ENCODE measurements at places on chromosomes 5 and 9.

DNA sequence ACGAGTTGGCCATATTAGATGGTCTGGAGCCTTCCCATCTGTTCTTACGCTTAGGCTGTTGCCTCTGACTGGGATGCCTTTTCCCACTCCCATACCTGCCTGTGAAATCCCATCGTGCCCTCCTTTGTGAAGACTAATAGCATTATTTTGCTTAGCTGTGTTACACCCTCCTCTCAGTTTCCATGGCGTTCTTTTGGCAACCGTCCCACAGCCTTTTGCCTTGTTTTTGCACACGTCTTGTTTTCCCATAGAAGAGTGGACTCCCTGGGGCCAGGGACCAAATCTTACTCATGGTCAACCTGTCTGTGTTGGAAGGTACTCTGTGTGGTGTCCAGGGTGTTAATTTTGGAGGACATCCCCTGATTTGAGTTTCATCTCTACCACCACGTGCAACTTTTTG, 242.1 kb downstream of the HSPA4 start:
- DNase-seq = no peak

- DNase-seq = no peak
These were observed 1266.6 kb upstream of the C9orf72 start for GRCh38 chr9:28839778-28840430.

DNA sequence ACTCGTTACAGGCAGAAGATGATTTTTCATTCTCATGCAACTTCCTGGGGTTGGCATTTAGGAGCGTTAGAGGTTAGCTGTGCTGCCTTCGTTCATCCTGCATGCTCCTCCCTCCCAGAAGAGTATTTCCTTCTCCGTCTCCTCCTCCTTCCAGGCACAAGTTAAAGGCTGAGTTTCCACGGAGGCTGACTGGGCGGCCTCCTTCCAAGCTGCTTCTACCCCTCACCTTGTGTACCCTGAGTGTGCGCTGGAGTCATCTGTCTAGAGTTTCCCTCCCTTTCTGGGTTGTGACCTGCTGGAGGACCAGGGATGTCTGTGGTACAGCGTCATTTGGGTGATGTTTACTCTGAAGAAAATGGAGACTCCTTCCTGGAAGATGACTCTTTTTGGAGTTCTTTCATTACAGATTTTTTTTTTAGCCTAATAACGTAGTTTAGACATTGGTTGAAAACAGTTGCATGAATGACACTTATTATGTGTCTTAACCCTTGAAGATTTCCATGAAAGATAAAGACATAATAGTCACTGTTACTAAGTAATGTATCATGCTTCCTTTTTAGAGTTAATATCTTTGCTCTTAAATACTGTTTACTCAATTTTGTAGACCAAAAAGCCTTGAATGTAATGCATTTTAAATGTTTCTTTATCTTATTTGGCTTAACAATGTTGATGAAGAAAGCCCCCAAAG, 146.9 kb downstream of the TENT4A start:
- DNase-seq = no peak

GRCh38 chr5:33472805-33473409, 32.1 kb downstream of the TARS1 start:
- DNase-seq = no peak

DNA sequence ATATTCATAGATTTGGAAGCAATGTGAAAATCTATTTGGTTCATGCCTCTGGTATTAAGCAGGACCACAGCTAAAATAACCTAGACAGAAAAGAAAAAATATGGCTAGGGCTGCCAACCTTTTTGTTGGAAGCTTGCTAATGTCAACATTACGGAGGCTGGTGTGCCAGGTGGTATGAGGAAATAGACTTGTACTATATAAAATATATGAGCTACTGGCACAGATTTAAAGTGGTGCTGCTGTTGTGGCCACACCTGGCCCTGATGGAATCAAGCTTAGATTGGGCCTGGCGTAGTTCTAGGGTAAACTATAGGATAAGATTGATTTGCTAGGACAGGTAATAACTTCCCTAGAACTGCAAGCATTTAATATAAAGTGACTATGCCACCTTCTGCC, 10.6 kb upstream of the PARP8 start:
- DNase-seq = no peak

- DNase-seq = no peak
These were observed 28.6 kb downstream of the LSM11 start for GRCh38 chr5:157772127-157772526.

GRCh38 chr5:172285226-172286143, 1.9 kb upstream of the UBTD2 start:
- DNase-seq = no peak

DNA sequence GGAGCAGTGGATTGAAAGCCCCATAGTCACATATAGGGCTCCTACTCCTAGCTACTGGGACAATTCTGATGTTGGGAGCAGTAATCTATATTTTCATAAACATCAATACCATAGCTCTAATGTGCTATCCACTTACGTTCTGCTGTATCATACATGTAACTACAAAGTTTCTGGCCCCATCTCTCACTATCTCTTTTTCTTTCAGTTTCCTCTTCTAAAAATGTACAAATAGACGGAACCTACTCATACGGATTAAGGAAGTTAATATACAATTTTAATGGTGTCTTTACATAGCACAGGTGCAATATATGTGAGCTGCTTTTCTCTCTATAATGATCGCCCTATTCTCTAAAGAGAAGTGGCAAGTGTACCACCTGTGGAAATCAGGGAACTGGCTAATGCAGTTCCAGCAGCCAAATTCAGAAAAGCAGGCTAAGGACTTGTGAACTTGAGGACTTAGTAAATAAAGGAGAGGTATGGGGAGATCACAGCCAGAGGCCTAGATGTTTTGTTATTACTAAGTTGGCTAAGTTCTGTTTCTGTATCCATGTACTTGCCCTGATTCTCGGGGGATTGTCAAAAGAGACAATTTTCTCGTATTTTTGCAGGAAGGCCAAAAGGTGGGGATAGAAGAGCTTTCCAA, 1021.9 kb downstream of the CDH12 start:
- no peak for DNase-seq

DNA sequence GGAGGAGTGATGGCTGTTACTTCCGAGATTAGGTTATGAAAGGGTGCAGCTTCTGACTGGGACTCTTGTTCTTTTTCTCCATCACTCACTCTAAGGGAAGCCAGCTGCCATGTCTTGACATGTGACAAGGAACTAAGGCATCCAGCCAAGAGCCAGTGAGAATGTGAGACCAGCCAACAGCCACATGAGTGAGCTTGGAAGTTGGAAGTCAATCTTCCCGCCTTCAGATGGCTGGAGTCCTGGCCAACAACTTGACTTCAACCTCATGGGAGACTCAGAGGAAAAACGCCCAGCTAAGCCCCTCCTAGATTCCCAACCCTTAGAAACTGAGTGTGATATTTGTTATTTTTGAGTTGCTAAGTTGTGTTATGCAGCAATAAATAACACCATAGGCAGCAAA, 201.1 kb downstream of the SNX18 start:
- no peak for DNase-seq

- DNase-seq = no peak
These were observed 10.0 kb downstream of the MOCS2 start for GRCh38 chr5:53099546-53099945.

GRCh38 chr9:92719028-92719647, 45.5 kb downstream of the BICD2 start:
- DNase-seq = no peak

DNA sequence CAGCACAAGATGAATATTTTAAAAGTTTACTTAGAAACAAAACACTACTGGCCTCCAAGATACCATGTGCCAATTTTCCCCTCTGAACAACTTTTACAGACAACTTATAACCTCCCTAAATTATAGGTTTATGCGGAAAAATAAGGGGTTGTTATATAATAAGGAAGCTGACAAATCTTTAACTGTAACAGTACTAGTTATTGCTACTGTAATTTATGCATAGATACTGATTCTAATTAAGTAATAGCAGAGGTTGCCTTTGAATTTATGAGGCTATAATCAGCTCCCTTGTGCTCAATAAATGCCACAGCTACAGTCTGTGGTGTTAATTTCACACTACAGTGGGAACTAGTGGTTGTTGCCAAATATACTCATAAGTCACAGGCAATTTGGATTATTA, 291.3 kb upstream of the PCSK5 start:
- DNase-seq = no peak

DNA sequence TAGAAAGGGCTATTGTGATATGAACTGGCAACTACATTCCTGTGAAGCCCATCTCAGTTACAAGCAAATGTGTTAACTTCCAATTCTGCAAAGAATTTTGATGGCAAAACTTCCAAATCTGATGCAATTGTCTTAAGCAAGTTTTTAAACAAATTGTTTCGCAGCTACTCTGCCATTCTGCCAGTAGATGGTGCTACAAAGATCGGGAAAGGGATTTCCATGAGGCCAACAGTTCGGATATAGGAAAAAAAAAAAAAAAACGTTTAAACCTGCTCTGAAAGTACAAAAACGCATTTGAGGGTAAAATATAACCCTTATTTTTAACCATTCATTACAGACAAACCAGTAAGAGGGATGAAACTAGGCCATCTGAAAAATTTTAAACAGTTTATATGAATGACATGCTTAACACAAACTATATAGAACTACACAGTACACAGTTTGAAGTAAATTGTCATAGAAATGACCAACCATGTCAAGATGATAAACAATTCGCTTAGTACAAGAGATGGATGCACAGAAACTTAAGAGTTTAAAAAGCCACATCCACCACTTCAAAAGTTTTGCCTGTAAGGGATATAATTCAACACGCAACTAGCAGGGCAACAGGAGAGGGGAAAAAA, 2.2 kb downstream of the HNRNPA0 start:
- peak; percentile 61 for DNase-seq

- no peak for DNase-seq
These were observed 5.0 kb upstream of the CXXC5 start for GRCh38 chr5:139642891-139643871.

DNA sequence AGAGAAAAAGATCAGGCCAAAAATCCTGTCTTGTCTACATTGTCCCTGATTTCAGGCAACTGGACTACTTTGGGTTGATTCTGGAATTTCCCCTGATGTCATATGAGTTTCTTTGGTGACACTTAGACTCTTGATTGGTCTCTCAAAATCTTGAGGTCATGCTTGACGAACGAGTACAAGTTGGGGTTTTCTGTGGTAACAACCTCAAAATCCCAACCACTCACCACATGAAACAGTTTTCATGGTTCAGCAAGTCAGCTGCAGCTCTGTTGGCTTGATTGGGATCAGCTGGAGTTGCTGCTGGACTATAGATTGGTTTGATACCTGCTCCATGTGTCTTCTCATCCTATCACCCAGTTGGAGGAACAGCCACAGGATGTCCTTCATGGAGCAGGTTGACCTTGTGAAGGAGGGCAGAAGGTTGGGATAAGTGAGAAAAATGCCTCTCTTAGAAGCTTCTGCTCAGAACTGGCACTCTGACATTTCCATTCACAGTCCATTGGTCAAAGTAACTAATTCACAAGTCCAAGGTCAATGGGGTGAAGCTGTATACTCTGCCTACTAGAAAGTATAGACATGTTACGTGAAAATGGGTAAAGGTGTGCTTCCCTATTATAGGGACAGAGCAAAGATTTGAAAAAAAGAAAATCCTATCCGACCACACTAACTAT, 284.5 kb downstream of the SH3GL2 start:
- DNase-seq = no peak

- no peak for DNase-seq
These were observed 1.2 kb downstream of the TPPP start for GRCh38 chr5:691817-692528.

DNA sequence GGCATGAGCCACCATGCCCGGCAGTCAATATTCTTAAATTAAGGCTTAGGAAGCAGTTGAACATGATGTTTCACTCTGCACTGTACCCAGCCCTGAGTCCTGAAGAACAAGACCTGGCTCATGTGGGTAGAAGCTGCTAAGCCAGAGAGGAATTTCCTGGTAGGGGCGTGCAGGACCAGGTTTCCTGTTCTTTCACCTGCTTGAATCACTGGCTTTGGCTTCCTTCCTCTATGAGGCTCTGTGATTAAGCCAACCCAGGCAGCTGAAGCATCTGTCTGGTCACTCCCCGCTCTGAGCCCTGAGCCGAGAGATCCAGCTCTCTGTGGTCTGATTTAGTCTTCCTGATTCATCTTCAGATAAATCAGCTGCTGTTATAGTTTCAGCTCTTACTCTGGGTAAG, 29.1 kb downstream of the CFAP77 start:
- DNase-seq = no peak

DNA sequence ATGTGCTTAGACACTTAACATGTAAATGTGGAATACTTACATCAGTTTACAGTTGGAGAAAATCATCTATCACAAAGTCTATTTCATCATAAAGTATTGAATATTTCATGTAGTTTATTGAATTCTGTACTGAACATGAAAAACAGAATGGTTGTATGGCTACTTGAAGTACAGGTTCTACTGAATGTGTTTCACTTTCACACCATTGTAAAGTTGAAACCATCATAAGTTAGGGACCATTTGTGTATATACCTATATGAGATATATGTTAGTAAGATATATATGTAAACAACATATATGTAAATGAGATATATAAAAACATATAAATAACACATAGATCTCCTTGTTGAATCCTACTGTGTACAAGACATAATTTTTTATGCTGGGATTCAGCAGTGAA, 63.0 kb upstream of the TAF11L2 start:
- DNase-seq = no peak

DNA sequence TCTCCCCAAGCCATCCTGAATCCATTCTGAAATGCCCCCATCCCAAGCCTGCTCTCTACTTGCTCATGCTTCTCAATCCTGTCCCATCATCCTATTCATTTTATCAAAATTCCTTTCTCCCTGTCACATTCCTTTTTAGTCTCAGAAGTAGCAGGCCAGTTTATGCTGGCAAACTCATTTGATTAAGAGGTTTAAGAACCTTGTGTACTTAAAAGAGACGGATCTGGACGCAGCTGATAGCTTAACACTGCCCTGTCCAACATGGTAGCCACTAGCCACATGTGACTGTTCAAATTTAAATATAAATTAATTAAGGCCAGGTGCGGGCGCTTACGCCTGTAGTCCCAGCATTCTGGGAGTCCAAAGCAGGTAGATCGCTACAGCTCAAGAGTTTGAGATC, 5.6 kb upstream of the KCNV2 start:
- no peak for DNase-seq

GRCh38 chr9:113578882-113579282, 115.4 kb downstream of the RGS3 start:
- DNase-seq = peak; percentile 90

DNA sequence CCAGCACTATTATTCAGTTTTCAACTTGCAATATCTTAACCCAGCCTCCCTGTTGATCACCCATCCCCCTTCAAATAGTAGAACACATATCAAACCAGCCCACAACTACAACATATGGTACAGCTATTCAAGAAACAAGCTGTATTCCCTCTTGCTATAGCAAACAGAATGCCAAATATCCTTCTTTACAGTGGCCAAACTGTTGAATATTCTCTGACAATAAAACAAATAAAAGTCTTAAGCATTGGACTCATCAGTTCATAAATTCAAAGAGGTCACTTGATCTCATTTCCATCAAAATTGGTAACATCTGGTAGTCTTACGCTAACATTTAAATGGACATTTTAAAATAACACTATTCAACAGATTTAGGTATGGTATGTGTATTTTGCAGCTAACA, 350.8 kb downstream of the EFNA5 start:
- no peak for DNase-seq
